ENCODE measurements at places on chromosomes 7 and 10.
A peak's percentile ranks its signal among the peaks of the same experiment; 100 is the strongest.

DNA sequence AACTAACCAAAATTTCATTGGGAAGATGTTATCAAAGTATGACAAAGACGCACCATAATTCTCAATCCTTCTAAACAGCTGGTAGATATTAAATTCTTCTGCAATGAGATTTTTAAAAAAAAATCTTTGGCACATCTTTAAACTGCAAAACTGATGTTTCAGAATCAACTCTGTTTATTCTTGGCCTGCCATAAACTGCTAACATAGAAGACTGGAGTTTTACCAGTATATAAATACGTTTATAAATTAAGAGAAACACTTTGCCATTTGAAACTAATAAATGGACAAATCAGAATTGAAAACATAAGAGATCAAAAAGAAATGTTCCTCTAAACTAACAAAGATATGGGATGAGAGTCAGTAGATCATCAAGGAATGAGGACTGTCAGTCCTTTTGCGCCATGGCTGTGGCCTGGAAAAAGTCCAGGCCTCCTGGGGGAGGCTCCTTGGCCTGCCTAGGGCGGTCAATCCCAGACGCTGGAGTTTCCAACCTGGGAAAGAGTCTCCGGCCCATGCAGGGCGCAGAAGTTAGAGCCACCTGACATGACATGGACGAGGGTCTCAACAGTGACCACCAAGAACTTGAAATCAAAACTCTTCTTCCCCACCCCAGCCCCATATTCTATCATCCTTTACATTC is 34.2 kb upstream of the NEBL start:
- DNase-seq, result no peak

DNA sequence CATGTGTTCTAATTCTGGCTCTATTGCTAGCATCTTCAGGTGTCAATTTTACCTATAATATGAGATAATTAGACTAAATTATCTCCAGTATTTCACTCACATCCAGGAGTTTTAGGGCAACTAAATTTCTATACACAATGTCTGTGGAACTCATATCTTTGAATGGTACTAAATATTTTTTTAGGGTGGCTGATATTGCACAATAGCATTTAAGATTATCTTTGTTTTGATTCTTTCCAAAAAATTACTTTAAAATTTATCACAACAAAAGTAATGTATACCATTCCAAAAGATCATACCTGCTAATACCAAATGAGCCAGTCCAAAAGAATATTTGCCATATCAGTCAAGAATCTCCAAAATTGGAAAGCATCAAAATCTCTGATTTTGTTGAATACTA is 285.5 kb downstream of the SEMA3D start:
- DNase-seq, result no peak

DNA sequence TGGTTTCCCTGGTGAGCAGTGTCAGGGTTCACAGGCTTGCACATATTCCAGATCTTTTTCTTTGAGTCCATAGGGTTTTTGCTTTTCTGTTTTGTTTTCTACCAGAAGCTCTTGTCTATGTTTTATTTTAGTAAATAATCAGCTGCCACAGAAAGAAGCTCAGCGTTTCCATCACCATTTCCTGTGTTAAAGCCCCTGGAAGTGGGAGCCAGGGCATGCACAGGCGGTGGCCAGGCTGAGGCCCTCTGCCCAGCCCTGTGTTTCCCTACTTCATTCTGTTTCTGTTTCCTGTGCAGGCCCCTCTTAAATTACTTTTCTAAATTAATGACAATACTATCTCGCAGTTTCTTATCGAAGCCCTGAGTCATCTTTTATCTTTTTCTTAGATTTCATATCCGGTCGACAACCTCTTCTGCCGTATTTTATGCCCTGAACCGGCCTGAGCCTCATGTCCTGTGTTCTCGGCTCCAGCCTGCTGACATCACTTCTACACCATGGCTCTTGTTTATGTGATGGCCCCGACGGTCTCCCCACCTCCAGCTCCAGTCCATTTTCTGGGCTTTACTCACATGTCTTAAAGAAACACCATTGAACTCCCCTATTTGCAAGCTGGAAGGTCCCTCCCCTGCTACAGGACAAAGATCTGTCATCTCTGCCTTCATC is 442.2 kb downstream of the TCERG1L start:
- no peak for DNase-seq

- no peak for DNase-seq
Observed at GRCh38 chr7:130489140-130489983, 2.5 kb upstream of the MEST start.

DNA sequence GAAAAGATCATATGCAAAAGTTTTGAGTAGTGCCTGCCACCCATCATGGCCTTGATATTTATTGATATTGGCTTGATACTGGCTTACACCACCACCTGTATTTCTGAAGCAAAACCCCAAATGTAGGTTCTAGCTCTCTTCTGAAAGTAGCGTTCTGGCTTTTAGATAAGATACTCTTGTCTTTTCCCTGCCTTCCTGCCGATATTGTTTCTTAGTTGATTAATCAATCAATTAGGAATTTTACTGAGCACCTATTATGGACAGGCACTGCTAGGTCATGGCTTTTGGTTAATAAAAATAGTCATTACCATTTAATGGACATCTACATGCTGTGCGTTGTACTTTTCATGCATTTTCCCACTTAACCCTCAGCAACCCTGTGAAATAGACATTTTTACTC is 7.9 kb downstream of the SFRP5 start:
- DNase-seq, result no peak

DNA sequence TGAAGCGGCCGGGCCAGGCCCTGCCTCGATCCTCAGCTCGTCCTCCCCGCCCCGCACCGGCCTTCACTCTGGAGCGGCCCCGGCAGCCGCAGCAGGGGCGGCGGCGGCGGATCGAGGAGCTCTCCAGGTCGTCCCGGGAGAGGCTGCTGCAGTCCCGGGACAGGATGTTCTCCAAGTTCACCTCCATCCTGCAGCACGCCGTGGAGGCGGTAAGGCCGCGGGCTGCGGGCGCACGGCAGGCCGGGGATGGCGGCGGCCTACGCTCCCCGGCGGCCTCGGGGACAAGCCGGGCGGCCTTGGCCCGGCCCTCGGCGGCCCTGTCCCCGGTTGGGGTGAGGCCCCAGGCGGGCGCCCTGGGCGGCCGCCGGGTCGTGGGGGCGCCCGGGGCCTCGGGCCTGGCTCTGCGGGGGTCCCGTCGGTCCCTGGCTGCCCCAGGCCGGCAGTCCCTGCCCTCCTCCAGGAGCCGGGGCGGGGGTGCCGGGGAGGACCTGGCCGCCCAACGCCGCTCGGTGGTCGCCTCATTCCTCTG is 399 bp downstream of the FHIP2A start:
- peak; percentile 5 for DNase-seq

GRCh38 chr10:3503299-3503698 is 281.7 kb downstream of the KLF6 start:
- no peak for DNase-seq

- no peak for DNase-seq
Observed at GRCh38 chr7:17659126-17659525, 281.2 kb downstream of the SNX13 start.

GRCh38 chr7:155884225-155885166 is 72.2 kb upstream of the SHH start:
- no peak for DNase-seq

DNA sequence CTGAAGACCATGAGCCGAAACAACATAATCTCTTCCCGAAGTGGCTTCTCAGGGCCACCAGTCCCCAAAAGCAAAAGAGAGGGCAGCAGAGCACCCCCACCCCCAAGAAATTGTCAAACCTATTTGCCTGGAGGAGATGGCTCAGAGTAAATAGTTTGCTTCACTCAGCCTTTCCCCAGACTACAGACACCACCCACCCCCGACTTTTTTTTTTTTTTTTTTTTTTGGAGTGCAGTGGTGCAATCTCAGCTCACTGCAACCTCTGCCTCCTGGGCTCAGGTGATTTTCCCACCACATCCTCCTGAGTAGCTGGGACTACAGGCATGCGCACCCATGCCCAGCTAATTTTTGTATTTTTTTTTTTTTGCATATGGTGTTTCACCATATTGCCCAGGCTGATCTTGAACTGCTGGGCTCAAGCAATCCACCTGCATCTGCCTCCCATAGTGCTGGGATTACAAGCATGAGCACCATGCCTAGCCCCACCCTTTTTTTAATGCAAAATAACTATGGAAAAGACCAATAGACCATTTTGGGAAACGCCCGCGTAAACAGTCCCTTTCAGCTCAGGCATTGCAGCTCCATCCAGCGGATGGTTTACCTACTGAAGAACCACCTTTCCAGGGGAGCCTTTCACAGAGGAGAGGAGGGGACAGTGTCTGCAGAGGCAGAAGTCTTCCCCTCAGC is 9.7 kb downstream of the ZMIZ1 start:
- no peak for DNase-seq

GRCh38 chr7:29237489-29237888 is 42.9 kb downstream of the CHN2 start:
- DNase-seq, result no peak

DNA sequence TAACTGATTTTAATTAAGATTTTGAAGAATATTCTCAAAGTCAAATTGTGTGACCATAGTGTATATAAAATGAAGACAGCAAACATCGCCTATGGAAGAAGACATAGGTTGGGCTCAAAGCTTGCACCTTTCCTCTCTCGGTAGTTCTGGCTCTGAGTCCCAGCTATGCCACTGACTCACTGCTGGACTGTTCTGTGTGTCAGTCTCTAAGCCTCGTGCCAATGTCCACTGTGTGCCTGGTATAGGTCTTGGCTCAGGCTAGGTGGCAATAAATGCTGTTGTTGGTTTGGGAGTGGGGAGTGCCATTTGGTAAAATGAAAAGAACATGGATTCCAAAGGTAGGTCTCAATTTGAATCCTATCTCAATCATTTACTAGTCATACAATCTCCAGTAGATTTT is 137.5 kb upstream of the RHEB start:
- no peak for DNase-seq

GRCh38 chr10:97019213-97019844 is 166.4 kb downstream of the SLIT1 start:
- DNase-seq, result no peak

DNA sequence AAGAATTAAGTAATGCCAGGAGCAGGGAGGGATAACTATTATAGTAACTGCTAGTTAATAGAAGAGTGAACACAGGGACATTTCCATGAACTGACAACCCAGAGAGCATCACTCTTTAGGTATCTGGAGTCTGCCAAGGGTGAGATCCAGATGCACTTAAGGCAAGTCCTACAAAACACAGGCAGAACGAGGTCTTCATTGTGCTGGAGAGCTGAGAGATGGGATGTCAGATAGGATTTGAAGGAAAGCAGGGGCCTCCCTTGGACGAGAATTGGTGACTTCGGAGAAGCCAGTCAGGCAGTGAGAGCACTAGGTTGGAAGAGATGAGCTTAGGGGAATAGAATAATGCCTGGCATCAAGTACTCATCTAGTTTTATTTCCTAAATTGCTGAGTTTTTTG is 684.5 kb downstream of the GATA3 start:
- DNase-seq, result no peak

DNA sequence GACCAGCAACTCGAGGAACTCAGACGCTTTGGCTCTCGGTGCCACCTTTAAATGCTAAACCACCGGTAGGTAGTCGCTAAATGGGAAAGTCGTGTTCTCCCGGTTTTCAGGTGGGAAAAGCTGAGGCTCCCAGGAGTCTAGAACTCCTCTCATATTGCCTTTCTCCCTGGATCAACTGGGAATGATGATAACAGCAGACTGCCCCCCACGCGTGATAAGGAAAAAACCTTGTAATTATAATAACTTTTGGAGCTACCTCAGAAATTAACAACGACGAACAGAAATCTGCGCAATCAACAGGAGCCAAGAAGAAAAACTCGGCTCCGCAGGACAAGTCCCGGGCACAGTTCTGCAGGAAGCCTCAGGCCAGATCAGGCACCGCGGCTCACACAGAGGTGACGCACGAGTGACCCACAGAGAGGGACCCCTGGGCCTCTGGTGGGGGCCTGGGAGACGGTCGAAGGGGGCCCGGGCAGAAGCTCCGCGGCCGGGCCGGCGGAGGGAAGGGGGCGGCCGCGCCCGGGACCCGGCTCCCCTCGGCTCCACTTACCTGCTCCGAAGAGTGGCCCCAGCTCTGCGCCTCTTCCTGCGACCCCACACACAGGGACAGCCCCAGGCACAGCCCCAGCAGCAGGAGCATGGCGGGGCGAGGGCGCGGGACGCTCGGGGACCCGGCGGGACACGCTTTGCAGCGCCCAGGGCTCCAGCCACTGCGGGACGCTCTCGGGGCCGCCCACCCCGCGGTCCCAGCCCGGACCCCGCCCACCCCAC is at the start of gene ITIH5:
Gene ITIH5, minus strand, starts transcription at position 714 of the 771 bp plus-strand sequence. Its CDS starts 74 bp downstream, at position 640.
- no peak for DNase-seq

- DNase-seq, result no peak
Observed at GRCh38 chr10:132885451-132886210, 56.7 kb downstream of the CFAP46 start.

- no peak for DNase-seq
Observed at GRCh38 chr7:99409806-99410205, 1.0 kb downstream of the BUD31 start.

GRCh38 chr7:136492366-136492765 is 376.1 kb upstream of the CHRM2 start:
- DNase-seq, result no peak

GRCh38 chr10:127735723-127736221 is 1.2 kb upstream of the FOXI2 start:
- DNase-seq, result no peak

- DNase-seq, result no peak
Observed at GRCh38 chr7:25858525-25859411, 293.2 kb upstream of the NFE2L3 start.

DNA sequence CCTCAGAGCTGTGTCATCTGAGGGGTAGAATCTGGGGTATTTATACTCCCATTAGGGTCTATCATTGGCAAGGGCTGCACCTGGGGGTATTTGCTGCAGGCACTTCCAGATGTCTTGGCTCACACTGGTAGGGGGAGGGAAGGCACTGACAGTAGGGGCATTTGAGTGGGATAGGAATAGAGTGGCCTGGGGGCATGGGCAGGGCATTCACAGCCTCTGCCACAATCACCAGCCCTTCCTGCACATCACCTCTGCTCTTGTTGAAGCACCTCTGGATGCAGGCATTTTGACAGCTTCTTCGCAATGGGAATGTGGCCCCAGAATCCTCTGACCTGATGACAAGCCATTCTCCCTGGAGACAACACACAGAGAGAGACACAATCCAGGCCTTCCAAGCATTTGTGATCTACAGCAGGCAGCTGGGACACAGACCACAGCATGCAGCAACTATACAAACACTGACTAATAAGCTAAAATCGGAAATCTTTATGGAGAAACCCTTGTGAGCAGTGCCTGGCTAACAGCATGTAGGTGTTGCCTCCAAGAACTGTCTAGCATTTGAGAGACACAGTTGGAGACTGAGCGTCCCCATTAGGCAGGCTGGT is 178.5 kb downstream of the KCNMA1 start:
- DNase-seq, result no peak

Measured in T-helper 22 cell (primary cell).